Activated naive CD4-positive, alpha-beta T cell treated with Interleukin-2 at 50 U/mL for 16 hours (primary cell): ENCODE measurements at places on chromosomes 1 and 21.

DNA sequence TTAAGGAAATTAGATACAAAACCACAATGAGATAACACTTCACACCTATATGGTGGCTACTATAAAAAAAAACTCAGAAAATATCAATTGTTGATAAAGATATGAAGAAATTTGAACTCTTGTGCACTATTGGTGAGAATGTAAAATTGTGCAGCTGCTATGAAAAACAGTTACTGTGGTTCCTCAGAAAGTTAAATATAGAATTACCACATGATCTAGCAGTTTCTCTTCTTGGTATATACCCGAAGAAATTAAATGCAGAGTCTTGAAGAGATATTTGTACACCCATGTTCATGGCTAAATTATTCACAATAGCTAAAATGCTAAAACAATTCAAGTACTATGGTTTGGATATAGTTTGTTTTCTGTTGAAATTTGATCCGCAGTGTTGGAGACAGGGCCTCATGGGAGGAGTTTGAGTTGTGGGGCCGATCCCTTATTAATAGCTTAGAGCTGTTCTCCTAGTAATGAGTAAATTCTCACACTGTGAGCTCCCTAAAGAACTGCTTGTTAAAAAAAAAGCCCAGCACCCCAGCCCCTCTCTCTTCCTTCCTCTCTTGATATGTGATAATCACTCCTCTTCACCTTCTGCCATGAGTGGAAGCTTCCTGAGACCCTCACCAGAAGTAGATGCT is 1412.1 kb downstream of the PLA2G4A start:
- DNase-seq: no peak

DNA sequence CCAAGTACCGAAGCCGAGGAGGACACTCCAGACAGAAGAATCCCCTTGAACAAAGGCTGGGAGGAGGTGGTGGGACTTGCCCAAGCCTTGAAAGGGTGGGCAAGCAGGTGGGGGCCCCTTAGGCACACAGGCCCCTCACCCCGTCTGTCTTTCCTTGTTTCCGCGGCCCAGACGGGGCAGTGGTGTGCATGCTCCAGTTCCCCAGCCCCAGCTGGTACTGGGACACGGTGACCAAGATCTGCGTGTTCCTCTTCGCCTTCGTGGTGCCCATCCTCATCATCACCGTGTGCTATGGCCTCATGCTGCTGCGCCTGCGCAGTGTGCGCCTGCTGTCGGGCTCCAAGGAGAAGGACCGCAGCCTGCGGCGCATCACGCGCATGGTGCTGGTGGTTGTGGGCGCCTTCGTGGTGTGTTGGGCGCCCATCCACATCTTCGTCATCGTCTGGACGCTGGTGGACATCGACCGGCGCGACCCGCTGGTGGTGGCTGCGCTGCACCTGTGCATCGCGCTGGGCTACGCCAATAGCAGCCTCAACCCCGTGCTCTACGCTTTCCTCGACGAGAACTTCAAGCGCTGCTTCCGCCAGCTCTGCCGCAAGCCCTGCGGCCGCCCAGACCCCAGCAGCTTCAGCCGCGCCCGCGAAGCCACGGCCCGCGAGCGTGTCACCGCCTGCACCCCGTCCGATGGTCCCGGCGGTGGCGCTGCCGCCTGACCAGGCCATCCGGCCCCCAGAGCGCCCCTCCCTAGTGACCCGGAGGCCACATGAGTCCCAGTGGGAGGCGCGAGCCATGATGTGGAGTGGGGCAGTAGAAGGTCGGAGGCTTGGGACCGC is 50.8 kb downstream of the OPRD1 start:
- DNase-seq: no peak

DNA sequence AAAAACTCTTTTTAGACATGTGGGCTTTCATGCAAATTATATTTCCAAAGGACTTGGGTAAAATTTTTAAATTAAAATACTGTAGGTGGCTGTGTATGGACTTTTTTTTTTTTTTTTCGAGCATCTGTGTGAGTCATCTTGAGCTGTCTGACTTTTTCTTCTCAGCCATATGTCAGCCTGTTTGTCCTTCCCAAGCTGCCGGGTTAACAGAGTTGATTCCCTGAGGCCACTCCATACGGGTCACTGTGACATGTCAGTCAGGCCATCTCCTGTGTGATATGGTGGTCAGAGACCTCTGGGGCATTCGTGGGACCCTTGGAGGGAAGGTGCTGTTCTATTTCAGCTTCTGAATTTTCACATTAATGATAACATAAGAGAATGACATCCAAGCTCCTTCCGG is 148.3 kb downstream of the KCNJ6 start:
- DNase-seq: no peak

DNA sequence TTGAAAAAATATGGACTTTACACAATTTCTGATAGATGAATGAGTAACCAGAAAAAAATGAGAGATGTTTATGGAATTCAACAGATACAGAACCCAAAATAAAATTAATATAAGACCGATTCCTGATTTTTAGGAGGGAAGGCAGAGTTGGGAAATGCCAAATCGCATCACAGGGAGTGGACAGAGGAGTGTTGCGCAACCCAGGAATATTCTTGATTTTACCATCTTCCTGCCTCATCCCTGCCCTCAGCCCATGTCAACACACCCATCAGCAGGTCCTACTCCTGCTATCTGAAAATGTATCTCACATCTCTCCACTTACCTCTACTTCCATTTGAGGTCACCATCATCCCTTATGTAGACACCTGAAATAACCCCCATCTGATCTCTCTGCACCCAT is 221.0 kb downstream of the DSCAM start:
- DNase-seq: no peak

- no peak for DNase-seq
Observed at GRCh38 chr1:173099166-173099565, 48.4 kb upstream of the TNFSF18 start.

- DNase-seq: no peak
Observed at GRCh38 chr1:228016181-228016510, 9.3 kb downstream of the WNT3A start.

DNA sequence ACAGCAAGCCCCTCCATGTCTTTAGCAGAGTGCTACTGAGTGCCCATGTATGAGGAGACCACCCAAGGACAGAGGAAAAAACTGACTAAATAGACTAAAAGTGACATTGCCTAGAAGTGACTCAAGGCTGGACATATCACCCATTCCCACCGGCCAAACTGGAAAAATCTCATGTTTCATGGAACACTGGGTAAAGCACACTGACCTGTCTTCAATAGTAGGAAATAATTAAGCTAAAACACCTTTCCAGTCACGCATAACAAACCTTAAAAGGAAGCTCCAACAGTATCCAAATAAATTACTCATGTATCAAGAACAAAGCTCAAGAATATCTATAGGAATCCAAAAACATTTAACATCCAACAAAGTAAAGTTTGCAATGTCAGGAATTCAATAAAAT is 120.4 kb downstream of the SNX7 start:
- DNase-seq: no peak

DNA sequence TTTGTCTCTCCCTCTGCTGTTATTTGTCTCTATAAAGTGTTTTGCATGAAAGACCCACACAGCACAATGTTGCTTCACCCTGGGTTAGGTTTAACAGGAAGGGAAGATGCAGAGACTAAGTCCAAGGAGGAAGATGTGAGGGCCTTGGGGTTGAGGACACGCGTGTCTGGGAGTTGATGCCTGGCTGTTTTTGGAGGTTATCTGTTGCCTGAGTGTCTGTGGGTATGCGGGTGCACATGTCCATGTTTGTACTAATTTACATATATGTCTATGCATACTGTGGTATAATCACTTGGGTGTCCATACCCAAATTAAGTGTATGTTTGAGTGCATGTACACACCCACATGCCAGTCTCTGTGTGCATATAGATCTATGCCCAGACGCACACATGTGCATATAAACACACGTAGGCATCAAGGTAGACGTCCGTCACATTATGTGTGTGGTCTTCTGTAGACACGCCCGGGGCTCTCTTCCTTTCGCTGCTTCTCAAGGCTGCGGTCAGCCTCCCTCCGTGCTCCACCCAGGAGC is 962 bp upstream of the MAN1C1 start:
- no peak for DNase-seq

DNA sequence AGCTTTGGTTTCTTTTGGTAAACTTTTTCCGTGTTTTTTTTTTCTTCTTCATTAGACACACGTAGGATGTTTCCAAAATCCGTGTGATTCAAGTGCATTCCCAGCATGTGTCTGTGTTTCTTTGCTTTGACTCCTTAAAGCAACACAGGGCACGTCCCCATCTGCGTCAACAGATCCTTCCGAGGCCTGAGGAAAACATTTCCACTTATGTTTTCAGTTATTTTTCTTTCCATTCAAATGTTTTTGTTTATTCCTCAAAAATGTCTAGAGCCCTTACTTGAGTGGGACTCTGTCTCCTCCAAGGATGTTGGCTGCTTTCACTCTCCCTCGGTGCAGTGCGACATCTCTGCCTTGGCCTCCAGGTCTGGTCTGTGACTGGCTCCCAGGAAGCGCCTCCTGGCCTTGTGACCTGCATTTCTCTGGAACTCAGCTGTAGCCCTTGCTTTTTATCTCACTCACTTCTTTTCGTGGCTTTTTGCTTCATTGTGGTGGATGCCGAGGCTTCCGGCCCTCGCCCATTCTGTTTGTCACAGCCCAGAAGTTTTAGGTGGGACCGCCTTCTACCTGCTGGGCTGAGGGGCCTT is 31.3 kb upstream of the SLC19A1 start:
- DNase-seq: no peak

GRCh38 chr1:203088441-203088840 is 2.6 kb upstream of the MYOG start:
- DNase-seq: no peak

GRCh38 chr1:187264995-187265602 is 436.4 kb downstream of the PLA2G4A start:
- DNase-seq: no peak

DNA sequence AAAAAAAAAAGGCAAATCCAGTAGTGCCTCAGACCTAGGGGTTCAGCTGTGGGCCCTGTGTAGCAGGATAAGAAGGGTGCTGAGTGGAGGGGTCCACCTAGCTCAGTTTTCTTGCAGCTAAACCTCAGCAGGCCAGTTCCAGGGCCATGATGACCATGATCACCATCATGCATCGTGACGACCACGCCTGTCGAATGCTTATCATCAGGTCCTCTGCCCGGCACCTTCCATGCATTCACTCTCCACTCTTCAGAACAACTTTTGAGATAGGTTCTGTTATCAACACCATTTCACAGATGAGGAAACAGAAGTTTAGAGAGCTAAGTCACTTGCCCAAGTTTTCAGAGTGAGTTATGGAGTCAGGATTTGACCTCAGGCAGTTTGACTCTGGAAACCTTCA is 54.9 kb downstream of the ACBD3 start:
- no peak for DNase-seq

DNA sequence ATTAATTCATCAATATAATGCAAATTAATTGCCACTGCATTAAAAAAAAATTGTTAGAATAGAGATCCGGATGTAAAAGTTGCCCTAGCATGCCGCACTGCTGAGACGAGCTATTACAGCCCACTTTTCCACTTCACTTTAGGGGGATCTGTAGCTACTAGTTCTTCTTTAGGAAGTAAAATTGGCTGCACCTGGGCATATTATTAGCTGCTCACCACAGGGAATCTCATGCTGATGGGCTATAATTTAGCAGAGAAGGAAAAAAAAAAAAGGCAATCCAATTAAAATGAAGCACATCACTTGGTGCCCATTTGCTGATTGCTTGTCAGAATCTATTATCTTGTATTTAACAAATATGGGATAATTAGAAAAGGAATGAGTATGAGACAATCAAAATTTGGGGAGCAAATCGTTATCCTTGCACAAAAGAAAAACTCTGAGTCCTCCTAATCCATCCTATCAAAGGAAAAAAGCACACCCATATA is 233.4 kb downstream of the DSCAM start:
- DNase-seq: no peak
